ENCODE measurements at places on chromosomes 6 and 20.

- DNase-seq, result no peak
Observed at GRCh38 chr6:20954315-20954714, 420.1 kb downstream of the CDKAL1 start.

DNA sequence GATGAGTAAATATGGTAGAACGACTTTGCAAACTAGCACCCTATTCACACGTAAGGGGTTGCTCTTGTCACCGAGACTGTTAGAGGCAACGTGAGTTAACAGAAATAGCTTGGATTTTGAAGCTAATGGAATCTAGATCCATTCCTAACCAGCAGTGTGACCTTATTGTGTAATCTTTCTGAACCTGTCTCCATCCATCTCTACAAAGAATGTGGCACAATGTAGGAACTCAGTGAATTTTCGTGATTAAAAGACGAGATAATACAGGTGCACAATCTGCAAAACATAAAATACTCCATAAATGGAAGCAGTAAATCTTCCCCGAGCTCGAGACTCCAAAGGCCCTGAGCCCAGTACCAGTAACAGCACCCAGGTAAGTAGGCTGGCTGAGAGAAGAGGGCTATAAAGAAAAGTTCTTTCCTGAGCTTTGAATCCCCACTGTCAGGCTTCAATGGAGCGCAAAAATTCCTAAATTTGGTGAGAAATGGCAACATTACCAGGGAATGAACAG, 801 bp upstream of the KIFC1 start:
- no peak for DNase-seq

DNA sequence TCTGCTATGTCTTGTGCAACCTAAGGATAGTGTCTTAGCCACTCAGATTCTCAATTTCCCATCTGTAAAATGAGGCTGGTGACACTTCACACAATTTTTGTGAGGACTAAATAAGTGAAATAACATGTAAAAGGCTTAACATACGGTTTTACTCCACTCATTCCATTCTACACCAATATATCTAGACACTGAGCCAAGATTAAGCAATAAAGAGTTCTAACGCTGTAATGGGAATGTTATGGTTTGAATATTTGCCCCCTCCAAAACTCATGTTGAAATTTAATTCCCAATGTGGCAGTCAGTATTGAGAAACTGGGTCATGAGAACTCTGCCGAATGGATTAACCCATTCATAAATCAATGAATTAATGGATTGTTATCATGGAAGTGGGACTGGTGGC, 301.0 kb downstream of the HACE1 start:
- no peak for DNase-seq

DNA sequence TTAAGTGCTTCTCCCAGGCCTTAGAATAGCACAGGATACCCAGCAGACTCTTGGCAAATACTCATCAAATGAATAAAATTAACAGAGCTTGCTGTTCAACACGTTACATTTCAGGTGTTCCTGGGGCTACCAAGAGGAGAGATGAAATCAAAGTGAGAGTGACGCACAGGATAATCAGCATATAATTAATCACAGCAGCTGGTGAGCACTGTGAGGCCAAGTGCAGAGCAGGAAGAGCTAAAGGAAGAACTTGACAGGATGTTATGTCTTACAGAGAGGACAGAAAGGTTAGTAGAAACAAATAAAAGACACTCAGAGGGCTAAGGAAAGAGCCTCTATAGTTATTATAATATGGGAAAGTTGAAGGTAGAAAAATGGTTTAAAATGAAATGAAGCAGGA, 8.8 kb downstream of the PPIL1 start:
- DNase-seq, result no peak

- peak; percentile 21 for DNase-seq
Observed at GRCh38 chr6:39189915-39190544, 39.2 kb downstream of the KCNK5 start.

DNA sequence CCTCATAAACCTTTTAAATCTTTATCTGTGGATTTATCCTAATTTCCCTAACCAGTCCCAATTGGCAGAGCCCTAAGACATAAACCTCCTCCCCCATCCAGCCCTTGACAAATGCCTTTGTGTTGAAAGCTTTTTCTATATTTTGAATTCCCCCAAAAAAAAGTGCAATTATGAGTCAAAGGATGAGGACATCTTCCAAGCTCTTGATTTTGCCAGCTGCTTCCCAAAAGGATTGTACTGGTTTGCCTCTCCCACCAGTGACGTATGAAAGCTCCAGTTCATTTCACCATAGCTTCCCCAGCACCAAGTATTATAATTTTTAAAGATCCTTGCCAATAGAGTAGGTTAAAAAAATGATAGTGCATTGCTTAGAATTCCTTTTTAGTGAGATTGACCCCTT, 38.9 kb downstream of the SIRPA start:
- DNase-seq, result no peak

DNA sequence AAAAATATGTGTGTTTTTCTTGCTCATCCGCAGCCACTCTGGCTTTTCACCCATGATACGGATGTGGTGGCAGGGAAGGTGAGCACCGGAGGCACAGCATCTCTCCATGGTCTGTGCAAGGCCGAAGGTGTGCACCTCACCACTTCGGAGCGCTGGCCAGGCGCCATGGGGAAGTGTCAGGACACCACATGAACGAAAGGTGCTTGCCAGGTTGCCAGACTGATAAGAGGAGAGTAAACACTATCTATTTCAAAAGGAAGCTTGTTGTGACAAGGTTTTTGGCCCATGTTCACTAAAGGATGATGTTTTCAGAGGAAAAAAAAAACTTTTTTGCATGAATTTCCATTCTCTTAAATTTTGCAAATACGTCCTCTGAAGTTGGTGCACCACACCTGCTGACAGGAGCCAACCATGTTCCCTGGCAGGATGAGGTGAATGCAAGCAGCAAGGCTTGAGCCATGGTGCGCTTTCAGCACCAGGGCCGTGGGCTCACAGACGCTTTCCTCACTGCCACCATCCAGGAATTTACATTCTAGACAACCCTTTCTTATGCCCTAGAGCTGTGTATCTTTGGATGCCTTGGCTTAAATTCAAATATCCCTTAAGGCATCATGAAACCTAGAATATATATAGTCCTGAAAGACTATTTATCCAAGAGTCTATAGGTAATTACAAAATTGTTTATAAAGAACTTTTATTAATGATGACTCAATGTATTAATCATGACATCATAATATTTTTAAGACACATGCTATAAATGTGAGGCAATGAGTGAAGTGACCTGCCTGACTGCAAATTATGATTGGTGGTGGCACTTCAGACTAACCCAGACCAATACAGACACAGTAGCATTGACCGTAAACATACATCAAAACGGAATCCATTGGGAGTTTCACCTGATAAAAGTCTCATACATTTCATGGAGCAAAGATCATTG, 234.5 kb downstream of the TFAP2A start:
- DNase-seq, result no peak

GRCh38 chr20:43293068-43293786, 103.5 kb upstream of the PTPRT start:
- DNase-seq, result no peak

- peak; percentile 48 for DNase-seq
Observed at GRCh38 chr20:478949-479429, 16.7 kb upstream of the TBC1D20 start.

GRCh38 chr6:109715616-109716015, 24.5 kb downstream of the FIG4 start:
- no peak for DNase-seq

DNA sequence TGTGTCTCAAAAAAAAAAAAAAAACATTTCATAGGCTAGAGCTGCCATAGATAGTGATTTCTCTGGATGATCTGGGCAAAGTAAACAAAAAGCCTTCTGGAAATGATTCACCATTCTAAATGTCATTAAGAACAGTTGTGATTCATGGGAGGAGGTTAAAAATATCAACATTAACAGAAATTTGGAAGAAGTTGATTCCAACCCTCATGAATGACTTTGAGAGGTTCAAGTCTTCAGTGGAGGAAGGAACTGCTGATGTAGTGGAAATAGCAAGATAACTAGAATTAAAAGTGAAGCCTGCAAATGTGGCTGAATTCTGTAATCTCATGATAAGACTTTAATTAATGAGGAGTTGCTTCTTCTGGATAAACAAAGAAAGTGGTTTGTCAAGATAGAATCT, 26.8 kb upstream of the MMP24 start:
- no peak for DNase-seq

GRCh38 chr6:87282743-87283142, 39.6 kb upstream of the SMIM8 start:
- DNase-seq, result no peak

GRCh38 chr6:92701425-92702096, 717.8 kb downstream of the EPHA7 start:
- DNase-seq, result no peak

DNA sequence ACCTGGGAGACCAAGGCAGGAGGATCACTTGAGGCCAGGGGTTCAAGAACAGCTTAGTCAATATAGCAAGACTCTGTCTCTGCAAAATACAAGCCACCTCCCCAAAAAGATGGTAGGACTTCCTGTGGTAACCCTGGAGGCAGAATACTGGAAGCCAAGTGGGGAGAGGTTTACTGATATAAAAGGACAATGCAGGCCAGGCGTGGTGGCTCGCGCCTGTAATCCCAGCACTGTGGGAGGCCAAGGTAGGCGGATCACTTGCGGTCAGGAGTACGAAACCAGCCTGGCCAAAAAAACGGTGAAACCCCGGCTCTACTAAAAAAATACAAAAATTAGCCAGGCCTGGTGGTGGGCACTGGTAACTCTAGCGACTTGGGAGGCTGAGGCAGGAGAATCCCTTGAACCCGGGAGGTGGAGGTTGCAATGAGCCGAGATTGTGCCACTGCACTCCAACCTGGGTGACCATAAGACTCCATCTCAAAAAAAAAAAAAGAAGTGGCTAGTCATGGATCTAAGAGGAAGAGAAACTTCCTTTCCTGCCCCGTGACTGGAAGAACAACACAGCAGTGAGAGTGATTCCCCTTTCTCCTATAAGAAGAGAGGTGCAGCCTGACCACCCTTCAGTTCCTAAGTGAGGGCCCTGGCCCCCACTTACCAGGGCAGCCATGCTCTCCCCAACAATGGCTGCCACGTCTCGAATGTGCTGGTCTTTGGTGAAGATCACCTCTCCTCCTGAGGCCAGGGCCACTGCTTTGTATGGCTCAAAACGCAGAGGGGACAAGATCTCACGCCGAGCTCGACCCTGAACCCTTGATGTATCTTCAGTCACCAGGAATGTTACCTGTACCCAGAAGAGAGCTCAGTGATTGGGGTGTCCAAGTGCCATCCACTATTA, 6.2 kb downstream of the SAPCD1 start:
- DNase-seq, result no peak

DNA sequence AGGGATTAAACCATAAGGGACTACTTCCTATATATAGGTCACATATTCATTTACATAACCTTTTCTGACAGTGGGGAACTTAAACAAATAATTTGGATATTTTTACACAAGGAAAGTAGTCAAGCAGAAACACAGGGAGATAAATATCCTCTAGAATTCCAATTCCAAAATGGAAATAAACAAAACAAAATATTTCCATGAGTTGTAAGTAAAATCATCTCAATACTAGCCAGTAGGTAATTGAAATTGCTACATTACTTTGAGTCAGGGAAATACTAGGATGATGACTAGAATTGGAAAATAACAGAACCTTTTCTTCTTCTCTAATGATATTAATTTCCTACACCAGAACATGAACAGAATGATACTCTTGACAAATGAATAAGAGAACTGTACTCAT, 1308.1 kb upstream of the GJE1 start:
- no peak for DNase-seq

GRCh38 chr6:104941729-104942091, 15.2 kb upstream of the LIN28B start:
- no peak for DNase-seq

DNA sequence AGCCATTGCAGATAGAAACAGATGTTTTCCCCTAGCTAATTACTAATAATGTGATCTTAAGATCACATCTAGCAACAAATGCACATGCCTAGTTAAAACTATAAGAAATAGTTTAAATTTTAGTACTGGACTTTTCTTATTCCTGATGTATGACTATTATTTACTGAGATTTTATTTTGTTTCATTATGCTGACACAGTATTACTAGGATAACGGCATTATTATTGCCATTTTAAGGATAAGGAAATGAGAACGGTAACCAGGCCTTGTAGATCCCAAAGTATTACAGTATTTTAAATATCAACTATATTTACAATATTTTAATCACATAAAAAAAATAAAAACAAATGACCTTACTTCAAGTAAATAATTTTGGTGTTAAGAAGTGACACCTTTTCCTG, 240.3 kb downstream of the ADGRB3 start:
- no peak for DNase-seq

DNA sequence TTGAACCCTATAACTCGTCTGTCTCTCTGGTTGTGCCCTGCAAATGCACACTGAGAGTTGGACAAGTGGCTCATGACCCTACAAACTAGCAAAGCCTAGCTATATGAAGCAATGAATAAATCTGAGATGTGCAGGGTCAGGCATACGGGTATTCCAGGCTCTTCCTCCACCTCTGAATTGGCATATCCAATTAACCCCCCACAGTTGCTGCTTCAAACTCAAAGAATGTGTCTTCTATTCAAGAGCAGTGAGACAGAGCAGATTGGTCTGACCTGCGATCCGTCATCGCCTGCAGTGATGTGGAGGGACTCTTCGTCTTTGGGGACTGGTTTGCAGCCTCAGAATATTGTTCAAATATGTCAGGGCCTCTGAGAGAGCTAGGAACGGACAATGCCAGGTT, 59.8 kb downstream of the LAMP5 start:
- no peak for DNase-seq

- DNase-seq, result no peak
Observed at GRCh38 chr6:148883270-148883669, 136.4 kb downstream of the UST start.

DNA sequence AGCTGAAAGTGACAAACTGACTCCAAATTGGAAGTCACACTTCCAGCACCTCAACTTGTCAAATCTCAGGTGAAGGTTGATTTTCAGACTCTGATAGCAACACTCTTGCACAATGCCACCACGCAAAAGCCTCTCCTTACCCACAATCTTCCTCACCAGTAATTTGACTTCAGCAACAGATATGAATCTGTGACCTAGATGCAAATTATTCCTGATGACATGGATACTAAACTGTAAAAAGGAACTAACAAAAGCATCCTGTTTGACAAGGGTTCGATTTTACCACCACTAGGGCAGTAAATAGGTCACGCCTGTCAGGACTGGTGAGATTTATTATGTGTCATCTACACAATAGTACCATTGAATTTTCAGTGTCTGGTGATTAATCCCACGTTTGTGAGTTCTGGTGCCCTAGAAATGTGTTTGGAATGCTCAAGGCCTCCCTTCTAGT, 134.4 kb upstream of the COL21A1 start:
- peak; percentile 16 for DNase-seq

DNA sequence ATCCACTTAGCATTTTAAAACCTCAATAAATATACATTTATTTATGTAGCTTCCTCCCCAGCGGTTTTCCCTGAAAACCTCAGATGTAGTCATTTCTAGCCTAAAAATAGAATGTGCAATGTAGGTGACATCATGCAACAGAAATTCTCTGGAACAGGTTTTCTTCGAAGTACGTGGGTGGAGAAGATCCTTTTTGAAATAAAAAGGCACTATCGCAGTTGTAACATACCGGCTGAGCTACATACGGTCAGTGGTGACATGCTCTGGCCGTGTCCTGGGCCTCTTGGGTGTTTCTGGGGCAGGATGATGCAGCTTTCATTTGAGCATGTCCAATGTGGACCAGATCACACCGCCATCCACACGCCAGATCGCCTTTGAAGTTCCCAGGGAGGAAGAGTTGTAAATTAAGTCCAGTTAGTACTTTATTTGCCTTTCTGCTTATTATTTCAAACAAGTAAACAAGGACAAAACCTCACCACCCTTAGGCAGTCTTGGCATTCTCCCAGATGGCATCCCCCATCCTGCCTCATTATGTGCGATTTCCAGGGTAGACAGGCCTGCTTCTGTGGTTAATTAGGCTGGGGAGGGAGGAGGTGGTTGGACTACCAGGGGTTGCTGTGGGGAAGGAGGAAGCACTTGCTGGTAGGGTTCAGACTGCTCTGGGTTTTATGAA, 109.5 kb upstream of the CLDN20 start:
- peak; percentile 58 for DNase-seq

All from kidney glomerular epithelial cell (primary cell).